Heart right ventricle (tissue), 16 donors: ENCODE measurements at places on chromosomes 12 and 14. TPM values are rescaled to one million over a fixed set of nuclear protein-coding genes. Genes with fewer than 3 reads are reported as not detected.
A peak's percentile ranks its signal among the peaks of the same experiment; 100 is the strongest.

GRCh38 chr12:108649669-108650068 lies 16.0 kb upstream of the SELPLG start:
- DNase-seq: no peak

DNA sequence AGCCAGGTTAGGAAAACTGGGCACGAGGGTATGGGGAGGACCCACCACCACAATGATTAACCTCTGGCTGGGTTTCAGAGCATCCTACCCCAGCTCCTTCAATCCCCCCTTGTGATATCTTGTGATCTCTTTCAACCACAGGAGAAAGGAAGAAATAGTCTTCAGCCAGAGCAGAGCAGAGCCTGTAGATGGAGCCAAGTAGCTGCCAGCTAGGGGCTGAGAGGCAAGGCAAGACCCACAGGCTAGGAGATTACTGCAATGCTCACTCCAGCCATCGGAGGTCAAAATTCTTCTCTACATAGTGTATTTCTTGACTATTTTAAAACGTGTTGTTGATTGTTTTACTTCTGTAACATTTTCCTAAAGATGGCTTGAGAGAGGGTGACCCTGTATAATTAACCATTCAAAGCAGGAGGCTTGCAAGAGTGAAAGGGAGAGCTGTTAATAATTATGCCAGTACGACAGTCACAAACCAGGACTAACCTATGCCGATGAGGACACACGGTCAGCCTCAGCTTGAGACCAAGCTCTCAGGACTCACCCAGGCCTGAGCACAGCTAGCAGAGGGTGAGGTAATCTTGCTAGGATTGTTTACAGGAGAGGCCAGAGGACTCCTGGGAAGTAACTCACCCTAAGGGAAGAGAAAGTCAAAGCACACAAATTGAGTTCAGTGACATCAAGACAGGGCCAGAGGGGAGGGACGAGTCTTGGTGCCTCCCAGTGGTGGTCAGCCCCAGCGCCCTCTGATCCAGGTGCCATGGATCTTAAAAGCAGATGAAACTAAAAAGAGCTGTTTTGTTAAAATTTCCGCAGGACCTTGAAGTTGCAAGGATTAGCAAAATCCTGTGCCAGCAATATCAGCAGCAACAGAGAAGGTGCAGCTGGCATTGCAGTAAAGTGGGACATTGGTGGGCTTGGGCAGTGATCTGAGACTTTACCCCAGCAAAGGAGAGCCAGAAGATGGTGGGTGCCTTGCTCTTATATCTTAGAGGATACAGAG lies 29.8 kb upstream of the CDKN3 start:
- no peak for DNase-seq

DNA sequence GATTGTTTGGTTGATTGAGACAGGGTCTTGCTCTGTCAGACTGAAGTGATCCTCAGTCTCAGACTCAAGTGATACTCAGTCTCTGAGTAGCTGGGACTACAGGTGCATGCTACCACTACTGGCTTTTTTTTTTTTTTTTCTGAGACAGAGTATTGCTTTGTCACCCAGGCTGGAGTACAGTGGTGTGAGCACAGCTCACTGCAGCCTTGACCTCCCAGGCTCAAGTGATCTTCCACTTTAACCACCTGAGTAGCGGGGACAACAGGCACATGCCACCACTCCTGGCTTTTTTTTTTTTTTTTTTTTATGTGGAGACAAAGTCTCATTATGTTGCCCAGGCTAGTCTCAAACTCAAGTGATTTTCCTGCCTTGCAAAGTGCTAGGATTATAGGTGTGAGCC lies 31.8 kb downstream of the CPSF2 start:
- DNase-seq: no peak

GRCh38 chr12:107557026-107557425 lies 128.6 kb upstream of the PWP1 start:
- DNase-seq: no peak

DNA sequence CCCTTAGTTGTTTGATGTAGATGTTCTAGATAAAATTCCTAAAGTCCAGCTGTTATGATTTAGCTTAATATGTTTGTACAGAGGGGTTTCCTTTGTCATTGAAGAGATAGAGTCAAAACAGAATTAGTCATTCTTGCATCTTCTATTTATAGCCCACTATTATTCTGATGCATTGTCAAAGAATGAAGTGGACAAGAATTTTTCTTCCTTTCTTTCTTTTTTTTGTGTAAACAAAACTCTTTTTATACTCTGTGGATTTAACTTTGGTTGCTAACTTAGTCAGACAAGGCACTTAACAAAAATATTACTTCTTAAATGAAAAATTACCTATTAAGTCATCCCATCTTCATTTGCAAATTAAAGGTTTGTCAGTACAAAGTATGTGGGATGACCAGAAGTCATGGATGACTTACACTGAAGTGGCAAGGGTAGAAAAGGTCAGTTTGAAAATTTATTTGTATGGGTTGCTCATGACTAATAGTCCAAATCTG lies 215.6 kb upstream of the DDHD1 start:
- no peak for DNase-seq

GRCh38 chr14:104332634-104333270 lies 194.4 kb downstream of the KIF26A start:
- no peak for DNase-seq

GRCh38 chr12:6323340-6323994 lies 13.0 kb downstream of the PLEKHG6 start:
- DNase-seq: no peak

GRCh38 chr14:70931008-70931407 lies 23.7 kb downstream of the PCNX1 start:
- DNase-seq: no peak

DNA sequence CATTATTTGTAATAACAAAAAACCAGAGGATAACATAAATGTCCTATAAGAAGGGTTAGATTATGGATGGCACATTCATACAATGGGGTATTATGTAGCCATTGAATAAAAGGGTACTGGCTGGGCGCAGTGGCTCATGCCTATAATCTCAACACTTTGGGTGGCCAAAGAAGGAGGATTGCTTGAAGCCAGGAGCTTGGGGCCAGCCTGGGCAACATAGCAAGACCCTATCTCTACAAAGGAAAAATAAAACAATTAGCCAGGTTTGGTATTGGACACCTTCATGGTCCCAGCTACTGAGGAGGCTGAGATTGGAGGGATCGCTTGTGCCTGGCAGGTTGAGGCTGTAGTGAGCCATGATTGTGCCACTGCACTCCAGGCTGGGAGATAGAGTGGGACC lies 14.8 kb downstream of the PTPN11 start:
- no peak for DNase-seq

DNA sequence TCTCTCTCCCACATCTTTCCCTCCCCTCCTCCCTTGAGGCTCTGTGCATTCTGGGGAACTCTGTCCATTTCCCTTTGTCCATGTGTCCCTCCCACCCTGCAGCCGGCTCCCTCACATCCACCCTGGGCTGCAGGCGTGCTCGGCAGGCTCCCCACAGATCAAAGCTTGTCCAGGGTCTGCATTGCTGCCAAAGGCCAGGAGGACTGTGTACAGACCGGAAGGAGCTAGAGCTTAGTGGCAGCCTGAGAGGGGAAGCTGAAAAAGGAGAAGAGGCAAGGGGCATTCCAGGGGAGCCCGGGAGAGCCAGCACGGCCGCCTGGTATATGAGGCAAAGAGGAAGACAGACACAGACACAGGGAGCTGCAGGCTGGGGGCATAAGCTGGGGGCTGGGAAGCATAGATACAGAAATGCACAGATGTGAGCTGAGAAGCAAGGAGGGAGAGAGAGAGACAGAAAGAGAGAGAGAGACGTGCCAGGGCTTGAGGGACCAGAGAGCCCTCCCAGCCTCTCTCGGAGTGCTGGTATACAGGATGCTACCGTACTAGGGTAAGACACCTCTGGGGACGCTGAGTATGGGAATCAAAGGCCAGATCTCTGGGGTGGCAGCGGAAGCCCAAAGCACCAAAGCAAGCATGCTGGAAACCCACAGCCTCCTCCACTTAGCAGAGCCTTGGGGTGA lies 3.3 kb downstream of the CD4 start:
- DNase-seq: no peak

DNA sequence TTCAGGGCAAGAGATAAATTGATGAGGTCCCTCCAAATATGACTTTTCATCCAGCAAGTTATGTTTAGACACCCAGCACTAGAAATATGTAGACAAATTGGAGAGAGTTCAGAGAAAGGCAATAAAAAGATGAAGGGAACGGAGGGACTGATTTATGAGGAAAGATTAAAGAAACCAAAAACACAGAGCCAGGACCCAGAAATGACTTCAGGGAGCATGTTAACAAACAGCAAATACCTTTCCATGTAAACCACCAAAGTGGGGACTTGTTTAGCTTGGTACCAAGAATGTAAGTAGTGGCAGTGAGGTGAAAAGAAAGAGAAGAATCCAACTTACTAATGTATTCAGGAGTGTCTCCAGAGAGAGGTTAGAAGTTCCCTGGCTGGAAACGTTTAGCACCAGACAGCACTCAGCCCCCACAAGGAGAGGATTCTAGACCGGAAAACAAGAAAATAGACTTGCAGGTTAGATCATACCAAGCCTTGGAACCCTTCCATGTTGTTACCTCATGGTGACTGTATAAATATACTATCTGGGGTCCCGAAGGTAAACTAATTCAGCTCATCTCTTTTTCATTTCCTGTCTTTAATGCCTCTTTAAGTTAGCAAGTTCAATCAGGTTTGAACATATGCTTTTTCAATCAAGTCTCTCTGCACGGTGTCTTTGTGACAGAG lies 79.2 kb downstream of the TBC1D30 start:
- DNase-seq: no peak

DNA sequence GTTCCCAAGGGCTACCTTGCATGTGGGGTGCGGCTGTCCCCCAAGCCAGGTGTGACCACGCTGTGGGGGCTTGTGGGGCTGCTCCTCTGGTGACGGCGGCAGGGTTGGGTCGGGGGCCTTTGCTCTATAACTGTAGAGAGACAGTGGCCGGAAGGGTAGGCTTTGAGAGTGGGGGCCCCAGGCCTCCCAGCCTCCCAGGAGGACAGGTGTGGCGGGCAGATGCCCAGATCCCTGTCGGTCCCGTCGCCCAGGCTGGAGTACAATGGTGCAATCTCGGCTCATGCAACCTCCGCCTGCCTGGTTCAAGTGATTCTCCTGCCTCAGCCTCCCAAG lies 2.7 kb upstream of the GPR132 start:
- DNase-seq: no peak

DNA sequence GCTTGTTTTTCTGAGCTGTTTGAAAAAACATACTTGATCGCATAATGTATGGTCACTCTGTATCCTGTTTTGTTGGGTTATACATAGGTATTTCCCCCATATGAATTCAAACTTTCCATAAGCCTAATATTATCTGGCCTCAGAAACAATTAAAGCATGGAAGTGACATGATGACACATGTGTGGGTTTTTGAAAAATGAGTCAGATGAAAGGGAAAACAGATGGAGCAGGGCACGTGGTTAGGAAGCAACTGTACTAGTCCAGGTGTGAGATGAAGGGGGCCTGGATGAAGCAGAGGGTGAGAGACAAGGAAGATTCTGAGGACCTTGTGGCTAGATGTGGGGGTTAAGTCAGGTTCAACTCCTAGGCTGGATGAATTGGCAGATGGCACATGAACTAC lies 92.7 kb upstream of the DNM1L start:
- DNase-seq: no peak

GRCh38 chr12:91890742-91891141 lies 254.9 kb downstream of the BTG1 start:
- no peak for DNase-seq

DNA sequence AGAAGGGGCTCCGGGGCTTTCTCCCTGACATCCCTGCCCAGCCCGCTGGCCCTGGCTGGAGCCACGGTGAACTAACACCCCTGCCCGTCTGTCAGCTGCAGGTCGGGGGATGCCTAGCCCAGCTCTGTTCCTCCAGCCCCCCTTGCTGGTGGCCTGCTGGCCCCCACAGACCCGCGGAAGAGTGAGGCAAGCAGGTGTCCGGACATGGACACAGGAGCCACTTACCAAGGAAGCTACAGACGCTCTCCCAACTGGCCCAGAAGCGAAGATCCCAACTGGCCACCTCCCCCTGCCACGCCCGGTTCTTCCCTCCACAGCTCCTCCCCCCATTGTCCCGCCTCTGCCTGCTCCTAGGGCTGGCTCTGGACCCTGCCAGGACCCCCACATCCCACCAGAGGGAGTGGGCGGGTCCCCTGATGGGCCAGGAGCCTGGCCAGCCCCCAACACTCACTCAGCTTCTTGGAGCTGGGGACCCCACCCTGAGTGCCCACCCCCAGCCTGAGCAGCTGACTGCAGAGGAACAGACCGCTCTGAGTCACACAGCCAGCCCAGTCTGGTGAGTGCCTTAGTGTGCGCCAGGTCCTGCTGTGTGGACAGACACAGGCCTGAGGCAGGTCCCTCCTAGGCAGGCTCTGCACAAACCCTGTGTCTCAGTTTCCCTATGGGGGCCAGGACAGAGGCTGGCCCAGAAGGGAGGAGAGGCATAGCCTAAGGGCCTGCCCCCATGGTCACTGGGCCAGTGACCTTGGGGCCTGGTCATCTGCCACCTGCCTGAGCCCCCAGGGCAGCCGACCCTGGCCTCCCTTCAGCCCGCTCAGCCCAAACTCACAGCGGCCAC lies 7.7 kb downstream of the AHNAK2 start:
- peak; percentile 36 for DNase-seq

GRCh38 chr12:120321382-120322202 lies 6.0 kb downstream of the PLA2G1B start:
- no peak for DNase-seq

GRCh38 chr12:13436182-13436581 lies 239.7 kb downstream of the EMP1 start:
- no peak for DNase-seq

DNA sequence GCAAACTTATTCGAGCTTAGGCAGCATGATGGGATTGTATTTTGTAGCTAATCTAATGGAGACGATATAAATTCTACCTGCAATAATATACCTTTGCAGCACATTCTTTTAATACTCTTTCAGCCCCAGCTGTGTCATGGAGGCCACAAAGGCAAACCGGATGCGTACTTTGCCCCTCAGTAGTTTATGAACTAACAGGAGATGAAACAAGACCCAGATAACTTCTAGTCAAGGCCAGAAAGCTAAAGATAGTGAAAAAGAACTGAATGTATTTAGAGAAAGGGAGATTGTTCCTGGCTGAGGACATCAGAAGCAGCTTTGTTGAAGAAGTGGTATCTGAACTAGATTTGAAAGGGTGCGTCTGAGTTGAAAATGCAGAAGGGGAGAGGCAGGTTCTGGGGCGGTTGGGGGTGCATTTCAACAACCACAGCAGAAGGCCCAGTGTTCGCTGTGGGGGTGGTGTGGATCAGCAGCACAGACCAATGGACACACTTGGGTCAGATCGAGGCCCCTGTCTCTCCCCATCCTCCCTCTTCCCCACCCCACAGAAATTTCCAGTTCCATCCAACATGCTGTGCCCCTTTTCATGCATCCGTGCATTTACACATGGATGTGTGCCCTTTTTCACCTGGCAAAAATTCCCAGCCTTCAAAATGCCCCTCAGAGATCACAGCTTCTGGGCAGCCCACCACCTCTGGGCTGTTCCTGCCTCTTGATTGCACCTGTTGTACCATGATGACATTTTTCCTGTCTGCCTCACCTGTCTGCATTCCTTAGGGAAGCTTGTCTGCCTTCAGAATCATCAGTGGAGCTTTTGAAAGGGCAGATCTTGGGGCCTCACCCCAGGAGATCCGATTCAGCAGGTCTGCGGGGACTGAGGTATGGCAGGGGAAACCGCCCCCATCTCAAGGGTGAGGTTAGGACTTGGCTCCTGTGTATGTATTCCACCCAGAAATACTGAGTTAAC lies 2.2 kb downstream of the ZNF839 start:
- no peak for DNase-seq

FAM177A1 gene
- total RNA-seq: 86.8 TPM

RAD51AP1 gene
- 3.4 TPM for total RNA-seq

CD27 gene
- total RNA-seq: not detected

PARP2 gene
- total RNA-seq: 15.8 TPM

KCNK13 gene
- 4.9 TPM for total RNA-seq

FAM181A gene
- not detected for total RNA-seq
